ENCODE measurements at places on chromosomes 2 and 18.

GRCh38 chr2:191625446-191625845, 52.5 kb upstream of the NABP1 start:
- no peak for DNase-seq

GRCh38 chr2:205865905-205866441, 183.7 kb downstream of the NRP2 start:
- DNase-seq = no peak

DNA sequence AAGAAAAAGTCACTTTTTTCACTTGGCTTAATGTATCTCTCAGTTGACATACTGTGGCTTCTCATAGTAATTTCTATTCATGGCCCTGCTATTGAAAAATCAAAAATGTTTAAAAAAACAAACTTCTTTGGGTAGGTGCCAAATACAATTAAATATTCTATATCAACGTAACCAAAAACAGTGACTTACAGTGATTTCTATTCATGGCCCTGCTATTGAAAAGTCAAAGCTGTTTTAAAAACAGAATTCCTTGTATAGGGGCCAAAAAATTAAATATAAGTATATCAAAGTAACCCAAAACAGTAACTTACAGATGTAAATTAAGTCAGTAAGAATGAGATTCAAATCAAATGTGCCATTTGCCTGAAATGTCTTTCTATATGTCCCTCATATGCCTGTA, 31.4 kb upstream of the CD302 start:
- no peak for DNase-seq

- no peak for DNase-seq
These were observed 134.6 kb upstream of the ZEB2 start for GRCh38 chr2:144654523-144654922.

- DNase-seq = no peak
These were observed 5.8 kb upstream of the ARID5A start for GRCh38 chr2:96530474-96531357.

DNA sequence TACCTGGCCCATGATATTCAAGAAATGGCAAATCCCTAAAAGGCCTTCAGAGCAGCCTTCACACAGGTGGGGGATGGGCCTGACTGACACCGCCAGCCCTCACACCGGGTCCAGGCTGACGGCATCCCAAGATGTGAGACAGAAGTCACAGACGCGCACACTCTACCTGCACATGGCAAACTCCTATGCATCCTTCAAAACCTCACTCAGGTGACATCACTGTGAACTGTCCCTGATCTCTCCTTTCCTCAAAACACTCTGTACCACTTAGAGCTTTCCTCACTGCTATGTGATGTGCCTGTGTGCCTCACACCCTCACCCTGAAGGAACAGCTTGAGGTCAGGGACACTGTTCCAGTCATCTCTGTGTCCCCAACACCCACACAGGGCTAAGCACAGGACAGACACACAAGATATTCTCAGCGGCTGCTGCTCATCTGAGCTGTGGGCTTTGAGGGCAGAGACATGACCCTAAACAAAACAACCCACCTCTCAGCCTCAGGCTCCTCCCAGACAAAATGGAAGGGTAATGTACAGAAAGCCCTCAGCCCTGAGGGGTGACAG, 27.5 kb downstream of the BIN1 start:
- no peak for DNase-seq

DNA sequence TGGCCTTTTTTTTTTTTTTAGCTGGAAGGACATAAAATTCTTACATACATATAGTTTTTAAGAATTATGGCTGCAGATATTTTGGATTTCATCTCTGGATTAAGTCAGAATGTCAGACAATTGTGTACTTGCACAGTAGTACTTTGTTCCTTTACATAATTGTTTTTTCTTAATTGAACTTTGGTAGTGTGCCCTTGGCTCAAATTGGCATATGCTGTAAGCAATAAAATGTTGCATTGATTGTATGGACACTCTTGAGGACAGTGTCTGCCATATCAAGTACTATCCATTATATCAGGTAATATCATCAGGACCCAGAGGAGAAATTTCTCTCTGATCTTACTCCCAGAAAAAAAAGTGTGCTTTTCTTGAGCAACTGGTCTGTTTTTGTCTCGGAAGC, 15.3 kb downstream of the ZC3H6 start:
- DNase-seq = no peak

DNA sequence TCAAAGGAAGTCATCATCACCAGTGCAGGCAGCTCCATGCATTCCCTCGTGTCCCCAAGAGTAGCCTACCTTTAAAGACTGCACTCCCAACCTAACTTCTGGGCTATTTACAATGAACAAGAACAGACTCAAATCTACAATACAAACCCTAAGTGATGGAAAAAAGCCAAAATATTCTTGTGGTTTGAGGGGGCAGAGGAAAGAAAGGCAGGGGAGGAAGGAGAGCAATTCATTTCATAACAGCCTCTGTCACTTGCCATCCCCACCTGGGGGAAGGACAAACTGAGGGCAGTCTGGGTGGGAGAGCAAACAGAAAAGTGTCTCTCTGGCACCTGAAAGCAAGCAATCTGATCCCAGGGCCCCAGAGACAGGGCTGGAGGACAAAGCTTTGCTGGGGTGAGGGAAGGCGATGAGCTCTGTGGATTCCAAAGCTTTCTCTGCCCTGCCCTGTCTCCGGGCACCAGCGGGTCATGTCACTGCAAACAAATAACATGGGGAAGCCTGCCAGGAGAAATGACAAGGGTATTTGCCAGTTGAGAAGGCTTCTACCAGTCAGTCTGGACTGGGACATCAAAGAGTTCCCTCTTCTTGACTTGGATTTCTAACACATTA, 528.0 kb upstream of the TNP1 start:
- no peak for DNase-seq

DNA sequence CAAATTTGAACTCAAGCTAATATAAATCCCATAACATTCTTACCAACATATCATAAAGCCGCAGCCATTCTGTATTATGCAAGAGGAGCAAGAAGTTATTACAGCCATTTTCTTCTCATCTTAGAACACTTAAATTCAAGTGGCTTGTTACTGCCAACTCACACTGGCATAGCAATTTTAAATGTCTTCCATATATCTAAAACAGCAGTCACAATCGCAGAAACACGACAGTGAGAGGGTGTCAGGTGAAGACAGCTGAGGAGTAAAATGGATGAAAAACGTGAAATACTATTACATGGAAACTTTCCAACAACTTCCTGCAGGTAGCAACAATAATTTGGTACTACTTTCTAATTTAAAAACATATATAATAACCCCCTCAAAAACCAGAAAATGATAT, 17.9 kb downstream of the PPP3R1 start:
- DNase-seq = no peak

DNA sequence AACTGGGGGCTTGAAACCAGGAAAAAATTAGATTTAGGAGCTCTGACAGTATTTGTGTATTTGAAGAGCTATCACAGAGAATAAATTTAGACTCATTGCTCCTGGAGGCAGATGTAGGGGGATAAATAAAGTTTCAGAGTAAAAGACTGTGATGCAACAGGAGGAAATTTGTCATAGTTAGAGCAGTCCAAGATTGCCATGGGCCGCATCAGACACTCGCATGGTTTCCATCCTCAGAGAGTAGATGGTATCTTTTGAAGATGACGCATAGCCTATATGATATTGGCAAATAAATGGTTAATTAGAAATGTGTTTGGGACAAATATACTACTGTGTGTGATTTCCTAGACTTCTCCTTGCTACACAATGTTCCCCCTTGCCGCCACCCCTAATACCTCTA, 170.5 kb downstream of the FTCDNL1 start:
- no peak for DNase-seq

DNA sequence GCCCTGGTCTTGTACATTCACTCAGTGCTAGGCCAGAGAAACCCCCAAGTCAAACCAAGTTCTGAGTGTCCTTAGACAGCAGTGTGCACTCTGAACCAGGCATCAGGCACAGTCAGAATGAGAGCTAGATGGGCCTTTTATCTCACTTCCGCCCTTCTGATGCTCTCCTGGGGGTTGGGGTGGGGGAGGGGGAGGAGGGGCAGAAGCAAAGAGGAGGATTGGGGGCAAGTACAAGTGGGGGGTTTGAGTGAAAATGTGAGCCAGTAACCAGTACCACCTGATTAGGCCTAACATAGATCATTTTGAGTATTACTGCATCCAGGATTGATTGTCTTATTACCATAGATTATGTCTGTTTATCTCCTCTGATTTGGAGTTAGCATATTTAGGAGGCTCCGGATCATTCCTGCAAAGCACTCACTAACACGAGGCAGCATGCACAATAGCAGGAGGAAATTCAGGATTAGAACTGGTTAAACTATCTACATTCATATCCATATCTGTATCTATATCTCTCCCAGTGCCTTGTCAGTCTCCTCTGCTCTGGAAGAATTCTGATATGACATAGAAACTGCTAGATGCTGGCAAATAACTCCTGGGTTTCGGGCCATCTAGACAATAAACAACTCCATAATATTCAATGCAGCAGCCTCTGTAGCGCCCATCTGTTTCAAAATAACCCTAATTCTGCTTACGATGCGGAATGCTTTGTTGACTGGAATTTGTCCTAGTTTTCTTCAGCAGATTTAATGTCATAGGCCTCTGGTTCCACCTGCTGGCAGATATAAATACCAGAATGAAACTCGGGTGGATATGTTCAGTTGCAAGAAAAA, 149.1 kb downstream of the RHBDD1 start:
- peak; percentile 90 for DNase-seq

GRCh38 chr18:48902023-48902855, 48.5 kb downstream of the SMAD7 start:
- DNase-seq = peak; percentile 95

GRCh38 chr2:95272299-95272751, 1.9 kb upstream of the PROM2 start:
- no peak for DNase-seq

DNA sequence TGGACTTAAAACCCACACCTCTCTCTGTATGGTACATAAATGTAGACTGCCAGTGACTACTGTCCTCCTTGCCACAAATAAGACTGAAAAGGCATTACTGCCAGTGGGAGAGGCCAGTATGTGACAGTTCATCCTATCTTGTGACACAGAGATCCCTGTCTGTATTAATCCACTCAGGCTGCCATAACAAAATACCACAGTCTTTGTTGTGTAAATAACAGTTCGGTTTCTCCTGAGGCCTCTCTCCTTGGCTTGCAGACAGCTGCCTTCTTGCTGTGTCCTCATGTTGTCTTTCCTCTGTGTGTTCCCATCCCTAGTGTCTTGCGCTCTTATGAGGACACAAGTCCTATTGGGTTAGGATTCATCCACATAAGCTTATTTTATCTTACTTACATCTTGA, 46.4 kb upstream of the IL1RL1 start:
- DNase-seq = no peak

DNA sequence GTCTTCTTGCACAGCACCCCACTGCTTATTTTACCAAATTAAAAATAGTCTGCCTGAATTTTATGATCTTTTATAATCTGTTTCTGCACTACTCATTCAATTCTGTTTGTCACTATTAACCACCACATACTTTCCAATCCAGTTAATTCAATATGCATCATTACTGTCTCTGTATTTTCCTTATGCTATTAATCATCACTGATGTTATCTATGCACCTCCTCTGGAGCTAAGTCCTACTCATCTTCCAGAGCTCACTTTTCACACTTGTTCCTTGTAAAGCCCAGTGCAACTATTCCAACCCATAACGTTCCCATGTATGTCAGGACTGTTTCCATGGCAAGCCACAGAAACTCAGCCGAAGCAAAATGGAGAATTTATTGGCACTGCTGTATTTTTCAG, 713.6 kb downstream of the PLCL1 start:
- no peak for DNase-seq

DNA sequence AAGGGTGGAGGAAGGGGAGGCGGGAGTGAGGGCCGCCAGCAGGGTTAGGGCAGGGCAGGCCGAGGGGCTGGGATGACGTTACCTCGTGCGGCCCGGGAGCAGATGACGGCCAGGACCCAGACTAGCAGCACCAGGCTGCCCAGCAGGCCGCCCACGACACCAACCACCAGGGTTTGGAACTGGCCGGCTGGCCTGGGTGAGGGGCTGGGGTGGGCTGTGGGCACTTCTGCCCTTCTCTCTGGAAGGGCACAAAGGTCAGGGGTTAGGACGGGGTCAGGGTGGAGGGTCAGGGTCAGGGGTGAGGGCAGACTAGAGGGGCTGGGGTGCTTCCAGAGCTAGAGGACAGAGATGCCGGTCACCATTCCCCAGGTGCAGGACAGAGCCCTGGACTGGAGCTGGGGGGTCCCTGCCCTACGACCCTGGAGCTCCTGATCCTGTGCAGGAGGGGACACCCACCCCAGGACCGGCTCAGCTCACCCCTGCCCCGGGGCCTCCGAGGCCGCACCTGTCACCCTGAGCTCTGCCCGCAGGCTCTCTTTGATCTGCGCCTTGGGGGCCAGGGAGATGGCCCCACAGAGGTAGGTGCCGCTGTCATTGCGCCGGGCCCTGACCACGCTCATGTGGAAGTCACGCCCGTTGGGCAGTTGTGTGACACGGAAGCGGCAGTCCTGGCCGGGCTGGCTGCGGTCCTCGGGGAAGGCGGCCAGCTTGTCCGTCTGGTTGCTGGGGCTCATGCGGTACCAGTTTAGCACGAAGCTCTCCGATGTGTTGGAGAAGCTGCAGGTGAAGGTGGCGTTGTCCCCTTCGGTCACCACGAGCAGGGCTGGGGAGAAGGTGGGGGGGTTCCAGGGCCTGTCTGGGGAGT, 6.3 kb downstream of the PDCD1 start:
- DNase-seq = no peak

DNA sequence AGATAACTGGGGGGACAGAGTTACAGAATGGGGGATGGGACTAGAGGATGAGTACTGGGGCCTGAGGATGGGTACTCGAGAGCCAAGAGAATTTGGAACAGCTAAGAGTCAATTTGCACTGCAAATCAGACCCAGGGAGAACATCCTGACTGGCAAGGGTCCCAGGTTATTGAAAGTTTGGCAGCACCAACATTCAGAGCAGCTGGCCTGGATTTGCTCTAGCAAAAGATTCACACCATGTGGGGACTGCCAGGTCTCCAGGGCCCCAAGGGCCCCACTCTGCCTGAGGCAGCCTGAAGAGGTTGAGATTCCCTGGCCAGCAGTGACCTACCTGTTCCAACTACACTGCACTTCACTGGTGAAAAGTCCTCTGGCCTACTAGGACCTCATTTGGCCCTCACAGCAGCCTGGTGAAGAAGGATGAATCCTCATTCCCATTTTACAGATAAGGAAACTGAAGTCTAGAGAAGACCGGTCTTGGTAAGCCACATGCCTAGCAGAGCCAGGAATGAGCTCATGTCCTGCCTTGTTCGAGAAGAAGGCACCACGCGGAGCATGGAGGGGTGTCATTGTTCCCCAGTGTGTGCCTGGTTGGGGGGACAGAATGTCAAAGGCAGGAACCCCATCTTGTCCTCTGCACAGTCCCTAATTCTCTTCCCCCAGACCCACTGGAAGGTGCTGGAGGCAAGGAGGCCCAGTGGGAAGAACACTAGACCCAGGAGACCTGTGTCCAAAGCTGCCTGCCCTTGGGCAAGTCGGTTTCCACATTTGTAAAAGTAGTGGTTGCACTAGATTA, 258.6 kb downstream of the TNS1 start:
- peak; percentile 60 for DNase-seq

- DNase-seq = no peak
These were observed 274.5 kb downstream of the TSN start for GRCh38 chr2:122029945-122030344.

DNA sequence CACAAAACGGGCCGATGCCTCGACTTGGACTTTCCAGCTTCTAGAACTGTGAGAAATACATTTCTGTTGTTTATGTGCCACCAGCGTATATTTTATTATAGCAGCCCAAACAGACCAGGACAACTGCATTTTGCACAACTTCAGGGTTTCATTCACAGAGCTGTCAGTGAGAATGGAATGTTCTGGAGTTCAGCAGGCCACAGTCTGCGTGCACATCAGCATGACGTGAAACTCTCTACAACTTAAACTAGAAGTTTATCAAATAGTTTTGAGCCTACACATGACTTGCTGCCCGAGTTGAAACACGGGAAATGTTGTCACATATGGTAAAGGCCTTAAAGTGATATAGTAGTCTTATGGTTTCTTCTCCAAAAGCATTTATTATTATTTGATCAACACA, 3.9 kb upstream of the TRIB2 start:
- DNase-seq = no peak

All from fibroblast of the aortic adventitia (primary cell).